ENCODE measurements at places on chromosomes 16 and 17. TPM values are rescaled to one million over a fixed set of nuclear protein-coding genes. Genes with fewer than 3 reads are reported as not detected.

DNA sequence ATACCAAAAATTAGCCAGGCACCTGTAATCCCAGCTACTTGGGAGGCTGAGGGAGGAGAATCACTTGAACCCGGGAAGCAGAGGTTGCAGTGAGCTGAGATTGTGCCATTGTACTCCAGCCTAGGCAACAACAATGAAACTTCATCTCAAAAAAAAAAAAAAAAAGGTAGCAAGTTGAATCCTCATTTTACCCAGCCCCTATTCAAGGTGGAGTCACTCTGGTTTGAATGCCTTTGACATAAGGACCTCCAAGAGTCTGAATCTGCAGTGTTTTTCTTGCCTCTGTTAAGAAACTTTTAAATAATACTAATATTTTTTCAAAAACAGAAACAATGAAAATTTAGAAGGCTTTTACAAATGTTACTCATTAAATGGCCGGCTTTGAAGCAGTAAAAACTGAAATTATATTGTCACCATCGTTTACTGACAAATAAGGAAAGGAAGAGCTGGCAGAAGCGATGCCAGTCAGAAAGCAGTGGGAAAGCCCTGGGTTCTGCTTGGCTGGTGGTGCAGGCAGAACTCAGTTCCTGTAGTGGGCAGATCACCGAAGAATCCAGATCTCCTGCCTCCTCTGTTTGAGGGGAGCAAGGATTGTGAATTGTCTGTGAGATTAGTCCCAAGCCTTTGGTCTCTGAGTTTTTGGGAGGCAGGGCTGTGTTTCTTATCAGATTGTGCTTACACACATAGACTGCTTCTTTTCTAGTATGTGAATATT lies 99.7 kb upstream of the HAS3 start:
- ATAC-seq, result no peak

DNA sequence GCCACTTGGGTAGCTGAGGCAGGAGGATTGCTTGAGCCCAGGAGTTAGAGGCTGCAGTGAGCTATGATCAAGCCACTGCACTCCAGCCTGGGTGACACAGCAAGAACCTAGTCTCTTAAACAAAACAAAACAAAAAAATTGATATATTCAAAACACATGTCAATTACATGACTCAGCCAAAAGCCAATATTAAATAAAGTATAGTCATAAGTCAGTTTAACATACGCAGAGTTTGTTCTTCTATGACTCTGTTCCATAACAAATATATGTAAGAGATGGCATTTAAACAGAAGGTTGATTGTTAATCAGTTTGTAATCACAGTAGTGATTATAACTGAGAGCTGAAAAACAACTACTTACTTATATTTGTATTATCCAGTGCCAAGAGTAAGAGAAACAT lies 106.5 kb downstream of the CDH8 start:
- no peak for ATAC-seq

- ATAC-seq, result no peak
These were observed 1.5 kb upstream of the CLDN7 start for GRCh38 chr17:7263801-7264078.

GRCh38 chr17:58381124-58382035 lies 29.4 kb upstream of the SUPT4H1 start:
- ATAC-seq, result no peak

GRCh38 chr16:807347-808084 lies 7.0 kb upstream of the GNG13 start:
- peak; percentile 99 for ATAC-seq

DNA sequence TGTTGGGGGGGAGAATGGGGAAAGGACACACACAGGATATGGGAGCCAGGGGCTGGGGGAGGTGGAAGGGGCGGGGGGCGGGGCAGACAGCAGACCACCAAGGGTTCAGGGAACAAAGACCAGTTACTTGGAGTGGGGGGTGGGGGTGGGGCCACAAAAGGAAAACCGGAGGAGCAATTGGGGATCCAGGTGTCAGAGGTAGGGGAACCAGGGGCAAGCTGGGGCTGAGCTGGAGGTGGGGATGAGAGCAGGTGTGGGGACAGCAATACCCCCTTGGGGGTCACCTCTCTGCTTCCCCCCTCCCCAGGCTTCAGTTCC lies 1.4 kb upstream of the ORAI3 start:
- ATAC-seq, result no peak

DNA sequence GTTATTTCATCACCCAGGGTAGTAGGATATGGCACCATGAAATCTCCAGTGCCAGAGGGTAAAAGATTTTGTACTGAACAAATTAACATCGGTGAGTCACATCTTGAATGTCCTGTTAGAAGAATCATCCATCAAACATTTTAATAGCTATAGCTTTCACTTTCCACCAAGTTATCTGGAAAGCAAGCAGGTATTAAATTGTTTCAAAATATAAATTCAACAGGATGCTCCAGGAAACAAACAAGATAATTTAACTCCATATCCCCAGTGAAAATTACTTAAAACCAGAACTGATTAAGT lies 2.4 kb downstream of the VEZF1 start:
- no peak for ATAC-seq

GRCh38 chr16:79632289-79632688 lies 31.8 kb upstream of the MAF start:
- ATAC-seq, result peak; percentile 43

DNA sequence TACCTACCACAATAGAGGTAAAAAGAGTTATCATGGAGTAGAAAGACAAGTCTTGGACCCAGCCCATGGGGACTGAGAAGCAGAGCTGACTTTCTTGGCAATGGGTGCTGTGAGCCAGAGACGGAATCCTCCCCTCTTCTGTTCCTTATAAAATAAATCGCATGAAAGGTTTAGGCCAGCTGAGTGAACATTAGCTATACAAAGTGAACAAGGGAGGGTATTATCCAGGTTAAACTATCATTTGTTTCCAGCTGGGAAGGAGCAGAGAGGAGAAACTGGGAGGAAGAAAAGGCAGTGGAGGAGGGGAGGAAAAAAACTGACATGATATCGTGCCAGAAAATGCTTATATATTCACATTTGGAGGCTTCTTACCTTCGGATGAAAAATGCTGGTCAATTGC lies 13.3 kb upstream of the PAFAH1B1 start:
- ATAC-seq, result no peak

DNA sequence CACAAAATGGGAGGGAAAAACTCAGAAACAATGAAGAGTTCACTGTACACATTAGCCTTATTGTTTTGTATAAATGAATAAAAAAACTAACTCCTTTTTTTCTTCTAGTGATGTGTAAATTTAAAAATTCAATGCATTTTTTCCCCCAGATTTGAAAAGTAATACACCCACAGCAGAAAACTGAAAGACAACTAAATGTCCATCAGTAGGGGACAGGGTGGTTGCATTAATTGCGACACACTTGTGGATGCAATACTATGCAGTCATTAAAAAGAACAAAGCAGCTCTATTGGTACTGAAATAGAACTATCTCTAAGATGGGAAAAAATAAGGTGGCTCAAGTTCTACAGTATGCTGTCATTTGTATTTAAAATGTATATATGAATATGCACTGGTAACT lies 13.7 kb upstream of the WIPI1 start:
- ATAC-seq, result no peak

GRCh38 chr17:19315104-19315503 lies 47.4 kb downstream of the B9D1 start:
- no peak for ATAC-seq

- peak; percentile 90 for ATAC-seq
These were observed 21.3 kb downstream of the SRCIN1 start for GRCh38 chr17:38584350-38584925.

- ATAC-seq, result peak; percentile 88
These were observed 14.8 kb downstream of the TRARG1 start for GRCh38 chr17:1294157-1294717.

DNA sequence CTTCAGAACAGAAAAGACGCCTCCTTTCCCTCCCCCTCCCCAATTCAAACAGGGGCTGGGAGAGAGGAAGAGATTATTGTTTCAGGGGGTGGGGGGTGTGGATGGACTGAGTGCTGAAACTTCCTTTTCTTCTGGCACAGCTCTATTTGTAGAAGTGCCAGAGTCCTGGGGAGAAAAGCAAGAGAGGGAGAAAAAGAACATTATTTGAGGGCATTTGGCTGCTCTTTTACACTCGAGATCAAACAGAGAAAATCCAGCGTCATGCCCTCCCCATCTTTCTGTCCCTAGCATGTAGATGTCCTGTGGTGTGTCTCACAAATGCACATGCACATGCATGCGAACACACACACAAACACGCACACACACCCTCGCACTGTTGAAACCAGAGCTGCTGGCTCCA lies 13.0 kb downstream of the ARL4D start:
- no peak for ATAC-seq

GRCh38 chr16:67814567-67814966 lies 7.9 kb downstream of the TSNAXIP1 start:
- no peak for ATAC-seq

DNA sequence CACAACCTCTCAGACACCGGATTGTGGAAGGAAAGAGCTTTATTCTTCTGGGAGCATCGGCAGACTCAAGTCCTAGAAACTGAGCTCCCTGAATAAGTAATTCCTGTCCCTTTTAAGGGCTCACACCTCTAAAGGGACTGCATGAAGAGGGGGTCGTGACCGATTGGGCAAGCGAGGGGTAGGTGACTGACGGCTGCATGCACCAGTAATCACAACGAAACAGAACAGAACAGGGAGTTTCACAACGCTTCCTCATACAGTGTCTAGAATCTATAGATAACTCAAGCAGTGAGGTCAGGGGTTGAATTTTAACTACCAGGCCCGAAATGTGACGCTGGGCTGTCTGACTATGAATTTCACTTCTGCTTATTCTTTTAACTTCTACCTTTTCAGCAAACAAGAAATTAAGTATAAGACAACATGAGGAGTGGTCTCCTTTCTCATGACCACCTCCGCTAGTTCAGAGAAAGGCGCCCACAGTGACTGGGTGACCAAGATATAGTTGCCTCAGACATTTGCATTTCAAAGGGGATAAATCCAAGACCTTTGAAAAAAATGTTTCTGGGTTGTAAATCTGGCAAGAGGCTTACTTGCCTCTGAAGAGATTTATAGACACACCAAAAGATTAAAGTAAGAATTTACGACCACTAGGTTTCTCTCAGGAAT lies 88.4 kb upstream of the ATF7IP2 start:
- no peak for ATAC-seq

Gene ABCA3
- total RNA-seq, result 5.2 TPM

Gene CMTM1
- total RNA-seq, result 15.8 TPM

Gene EFNB3
- not detected for total RNA-seq

Gene MARCHF10
- total RNA-seq, result not detected

Gene TLCD2
- 0.26 TPM for total RNA-seq

Gene TUBB3
- 0.74 TPM for total RNA-seq

Gene KCNH4
- total RNA-seq, result 0.95 TPM

Gene PPP1R27
- total RNA-seq, result not detected

Gene TBC1D3C
- not detected for total RNA-seq

Gene MPO
- total RNA-seq, result 2.0 TPM

Gene CD300LG
- not detected for total RNA-seq

Gene GLTPD2
- total RNA-seq, result not detected

Gene AP2B1
- total RNA-seq, result 189 TPM

Gene AXIN1
- 18.4 TPM for total RNA-seq

Gene SPN
- total RNA-seq, result 173 TPM

Gene CSH1
- total RNA-seq, result 7.6 TPM

Gene UBALD2
- total RNA-seq, result 187 TPM

Gene ZFP1
- total RNA-seq, result 16.9 TPM

Gene C17orf113
- 0.32 TPM for total RNA-seq

Gene RAB37
- total RNA-seq, result 3.4 TPM

Gene CD79B
- total RNA-seq, result 41.4 TPM

All from activated T-helper 17 cell treated with anti-CD3 and anti-CD28 coated beads, Interleukin-2, amount 50 U/mL, for 72 hours (primary cell).